ENCODE measurements at places on chromosomes 16 and 17.

DNA sequence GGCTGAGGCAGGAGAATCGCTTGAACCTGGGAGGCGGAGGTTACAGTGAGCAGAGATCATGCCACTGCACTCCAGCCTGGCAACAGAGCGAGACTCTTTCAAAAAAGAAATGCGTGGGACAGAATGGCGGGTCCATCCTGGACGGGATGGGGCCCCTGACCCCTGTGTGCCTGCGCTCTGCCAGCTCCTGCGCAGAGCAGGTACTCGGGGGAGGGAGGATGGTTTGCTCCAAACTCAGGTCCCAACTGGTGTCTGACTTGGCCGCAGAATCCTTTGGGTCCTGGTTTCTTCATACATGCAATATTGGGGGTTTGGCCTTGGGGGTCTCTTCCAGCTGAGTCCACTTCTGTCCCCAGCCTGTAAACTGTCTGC lies 10.4 kb downstream of the CHMP6 start:
- no peak for DNase-seq

DNA sequence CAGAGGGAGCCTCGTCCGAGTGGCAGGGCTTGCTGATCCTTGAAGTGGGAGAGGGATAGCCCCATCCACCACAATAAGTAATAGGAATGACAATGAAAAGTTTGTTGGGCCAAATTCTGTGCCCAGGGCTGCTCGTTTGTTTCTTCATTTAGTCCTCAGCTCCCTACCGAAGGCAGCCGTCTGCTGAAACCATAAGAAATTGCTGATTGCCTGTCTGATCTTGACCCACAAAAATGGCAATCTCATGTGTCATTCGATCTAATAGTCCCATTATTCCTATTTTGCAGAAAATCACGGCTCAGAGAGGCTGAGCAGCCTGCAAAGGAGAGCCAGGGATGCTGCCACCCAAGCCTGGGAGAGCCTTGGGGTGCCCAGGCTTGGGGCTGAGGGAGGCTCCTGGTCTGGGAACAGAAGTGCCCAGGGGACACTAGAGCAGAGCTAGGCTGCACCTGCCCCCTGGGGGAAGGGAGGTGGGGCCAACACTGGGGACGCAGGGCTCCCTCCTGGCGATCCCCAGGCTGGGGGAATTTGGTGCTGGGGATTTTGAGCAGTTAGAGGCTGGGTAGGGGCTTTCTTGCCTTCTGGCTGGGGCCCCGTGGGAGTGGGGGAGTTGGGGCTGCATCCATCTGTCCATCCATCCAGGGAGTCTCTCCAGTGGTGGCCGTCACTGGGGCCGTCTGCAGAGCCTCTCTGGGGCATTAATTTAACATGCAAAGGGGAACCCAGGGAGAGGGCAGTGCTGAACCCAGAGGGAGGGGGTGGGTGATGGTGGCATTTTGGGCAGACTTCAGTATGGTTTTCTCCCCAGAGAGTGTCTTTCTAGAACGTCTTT lies 53.5 kb downstream of the SOCS1 start:
- no peak for DNase-seq

- no peak for DNase-seq
These were observed 1.3 kb downstream of the MSLN start for GRCh38 chr16:761625-762513.

DNA sequence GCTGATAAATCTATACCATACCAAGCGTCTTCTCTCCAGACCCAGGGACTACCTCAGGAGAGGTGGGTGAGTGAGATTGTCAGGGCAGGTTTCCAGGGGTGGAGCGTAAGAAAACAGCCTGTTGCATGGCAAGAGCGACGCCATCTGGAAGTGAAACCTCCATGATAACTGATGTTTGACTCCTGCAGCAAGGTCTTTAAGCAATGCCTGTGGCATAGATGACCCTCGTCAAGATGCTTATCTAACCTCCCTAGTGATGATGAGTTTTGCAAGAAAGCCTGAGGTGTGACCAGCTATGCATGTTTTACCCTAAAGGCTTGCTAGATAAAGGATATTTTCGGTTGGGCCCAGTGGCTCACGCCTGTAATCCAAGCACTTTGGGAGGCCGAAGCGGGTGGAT lies 71.6 kb downstream of the GSG1L start:
- DNase-seq = no peak

GRCh38 chr17:66520999-66521398 lies 218.6 kb downstream of the PRKCA start:
- no peak for DNase-seq

GRCh38 chr17:48006936-48007709 lies 30.5 kb downstream of the COPZ2 start:
- no peak for DNase-seq

Measured in stimulated activated CD4-positive, alpha-beta T cell treated with anti-CD3 and anti-CD28 coated beads, Interleukin-15, amount 100 ng/mL, for 48 hours (primary cell).